ENCODE measurements at places on chromosomes 3 and 15.

- DNase-seq, result no peak
Observed at GRCh38 chr3:37729119-37729518, 132.6 kb upstream of the CTDSPL start.

DNA sequence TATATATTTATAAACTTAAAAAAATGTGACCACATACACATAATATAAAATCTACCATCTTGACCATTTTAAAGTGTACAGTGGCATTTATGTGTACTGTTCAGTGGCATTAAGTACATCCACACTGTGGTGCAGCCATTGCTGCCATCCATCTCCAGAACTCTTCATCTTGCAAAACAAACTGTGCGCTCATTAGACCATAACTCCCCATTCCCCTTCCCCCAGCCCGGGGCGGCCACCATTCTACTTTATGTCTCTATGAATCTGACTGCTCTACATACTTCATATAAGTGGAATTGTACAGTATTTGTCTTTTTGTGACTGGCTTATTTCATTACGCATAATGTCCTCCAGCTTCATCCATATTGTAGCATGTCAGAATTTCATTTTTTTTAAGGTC, 47.8 kb downstream of the CTXND1 start:
- DNase-seq, result no peak

DNA sequence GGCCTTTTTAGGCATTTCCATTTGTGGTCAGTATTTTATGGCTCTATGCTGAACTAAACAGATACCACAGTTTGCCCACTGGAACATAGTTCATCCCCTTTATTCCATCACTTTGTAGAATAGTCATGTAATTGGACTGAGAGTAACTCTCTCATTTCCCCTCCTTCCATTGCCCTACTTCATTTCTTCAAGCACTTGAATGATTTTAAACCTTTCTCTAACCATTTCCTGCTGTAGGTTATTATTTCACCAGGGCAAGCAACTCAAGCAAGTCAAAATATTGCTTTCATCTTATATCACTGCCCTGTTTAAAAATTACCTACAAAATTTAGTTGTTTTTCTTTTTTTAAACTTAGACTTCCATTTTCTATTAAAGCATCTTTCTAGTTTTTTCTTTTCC, 177.0 kb downstream of the RAP2B start:
- no peak for DNase-seq

DNA sequence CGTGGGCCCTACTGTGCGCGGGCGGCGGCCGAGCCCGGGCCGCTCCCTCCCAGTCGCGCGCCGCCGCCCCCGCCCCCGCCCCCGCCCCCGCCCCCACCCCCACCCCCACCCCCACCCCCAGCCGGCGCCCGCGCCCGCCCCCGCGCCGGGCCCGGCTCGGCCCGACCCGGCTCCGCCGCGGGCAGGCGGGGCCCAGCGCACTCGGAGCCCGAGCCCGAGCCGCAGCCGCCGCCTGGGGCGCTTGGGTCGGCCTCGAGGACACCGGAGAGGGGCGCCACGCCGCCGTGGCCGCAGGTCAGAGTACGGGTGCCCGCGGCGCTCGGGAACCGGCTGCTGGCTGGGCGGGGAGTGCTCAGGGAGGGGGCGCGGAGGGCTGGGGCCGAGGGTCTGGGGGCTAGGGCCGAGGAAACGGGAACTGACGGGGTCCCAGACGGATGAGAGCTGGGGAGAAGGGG, 1.1 kb upstream of the PPARG start:
- no peak for DNase-seq

DNA sequence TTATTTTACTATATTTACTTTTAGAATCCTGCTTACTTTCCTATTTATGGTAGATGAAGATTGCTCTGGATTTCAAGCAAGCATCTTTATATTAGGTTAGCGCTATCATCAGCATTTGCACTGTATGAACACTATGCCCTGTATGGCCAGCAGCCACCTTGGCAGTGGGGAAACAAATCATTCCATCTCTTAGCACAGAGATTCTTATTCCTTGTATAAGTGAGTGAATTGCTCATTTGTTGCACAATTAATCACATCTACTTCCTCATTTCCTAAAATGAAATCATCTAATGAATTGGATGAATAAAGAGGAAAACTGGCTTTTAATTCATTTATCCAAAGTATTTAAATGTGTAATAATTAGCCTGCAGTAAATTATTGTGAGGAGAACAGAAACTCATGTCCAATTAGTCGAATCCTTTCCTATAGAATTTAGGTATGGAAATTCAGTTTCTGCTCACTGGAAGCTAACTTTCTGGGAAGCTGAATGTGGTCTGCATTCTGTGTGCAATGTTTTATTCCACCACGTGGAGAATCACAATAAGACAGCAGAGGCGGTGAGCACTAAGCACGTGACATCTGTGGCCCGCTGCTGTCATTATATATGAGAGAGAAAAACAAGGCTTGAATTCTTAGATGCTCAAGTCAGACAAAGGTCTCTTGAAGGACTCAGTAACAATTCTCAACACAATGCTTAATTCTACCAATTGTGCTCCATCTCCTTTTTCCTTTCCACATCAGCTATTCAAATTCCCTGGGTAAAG, 93.4 kb downstream of the PEX5L start:
- DNase-seq, result no peak

- no peak for DNase-seq
Observed at GRCh38 chr3:128352326-128352725, 114.4 kb downstream of the DNAJB8 start.

DNA sequence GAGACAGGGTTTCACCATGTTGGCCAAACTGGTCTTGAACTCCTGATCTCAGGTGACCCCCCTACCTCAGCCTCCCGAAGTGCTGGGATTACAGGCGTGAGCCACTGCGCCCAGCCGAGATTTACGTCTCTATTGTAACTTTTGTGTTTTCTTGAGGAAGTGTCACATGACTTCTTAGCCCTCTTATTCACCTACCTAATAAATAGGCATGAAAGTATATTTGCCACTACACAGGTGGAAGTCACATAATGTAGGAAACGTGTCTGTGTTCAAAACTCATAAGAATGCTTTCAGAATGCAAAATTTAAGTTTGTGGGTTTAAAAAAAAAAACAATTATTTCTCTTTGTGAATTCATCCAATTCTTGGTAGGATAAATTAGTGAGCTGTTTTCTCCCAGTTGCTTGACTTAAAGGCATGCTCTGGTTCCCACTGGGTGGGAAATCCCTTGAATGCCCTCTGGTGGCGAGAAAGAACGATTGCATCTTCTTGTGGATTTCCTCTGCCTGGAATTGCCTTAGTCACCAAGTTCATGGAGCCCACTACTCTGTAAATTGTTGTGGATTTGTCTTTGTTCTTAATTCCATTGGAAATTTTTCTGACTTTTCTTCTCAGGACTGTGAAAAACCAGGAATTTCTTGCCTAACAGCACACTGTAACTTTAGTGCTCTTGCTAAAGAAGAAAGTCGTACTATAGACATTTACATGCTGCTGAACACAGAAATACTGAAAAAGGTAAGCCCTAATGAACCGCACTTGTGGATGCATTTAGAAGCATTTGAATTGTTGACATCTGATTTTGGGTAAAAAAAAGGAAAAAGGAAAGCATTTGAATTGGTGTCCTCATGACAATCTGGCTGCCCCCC, 82.2 kb upstream of the CTDSPL start:
- no peak for DNase-seq

GRCh38 chr3:114829783-114830182, 317.3 kb downstream of the ZBTB20 start:
- DNase-seq, result no peak

DNA sequence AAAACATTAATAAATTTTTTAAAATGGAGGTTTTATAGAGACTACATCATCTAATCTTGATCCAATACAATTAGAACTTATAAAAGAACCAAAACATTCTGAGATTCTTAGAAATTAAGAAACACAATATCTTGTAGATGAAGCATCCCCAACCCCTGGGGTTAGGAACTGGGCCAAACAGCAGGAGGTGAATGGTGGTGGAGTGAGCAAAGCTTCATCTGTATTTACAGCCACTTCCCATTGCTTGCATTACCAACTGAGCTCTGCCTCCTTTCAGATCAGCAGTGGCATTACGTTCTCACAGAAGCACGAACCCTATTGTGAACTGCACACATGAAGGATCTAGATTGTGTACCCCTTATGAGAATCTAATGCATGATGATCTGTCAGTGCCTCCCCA, 36.3 kb downstream of the KNL1 start:
- no peak for DNase-seq

DNA sequence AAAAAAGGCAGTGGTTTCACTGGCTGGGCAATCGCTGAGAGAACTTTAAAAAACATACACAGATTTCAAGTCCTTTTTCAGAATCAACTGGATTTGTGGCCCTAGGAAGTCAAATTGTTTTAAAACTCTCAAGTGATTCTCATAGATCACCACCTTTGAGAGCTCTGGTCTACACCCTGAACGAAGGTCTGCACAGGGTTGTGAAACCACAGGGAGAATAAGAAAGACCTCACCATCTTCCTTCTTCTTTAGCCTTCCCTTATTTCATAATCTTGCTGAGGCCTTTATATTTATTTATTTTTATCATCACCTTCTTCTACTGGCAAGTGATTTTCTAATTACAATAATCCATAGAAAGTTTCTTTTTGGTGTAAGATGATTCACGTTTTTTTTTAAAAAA, 58.1 kb downstream of the FOXP1 start:
- DNase-seq, result no peak

GRCh38 chr15:37783290-37783689, 151.2 kb upstream of the TMCO5A start:
- DNase-seq, result no peak

DNA sequence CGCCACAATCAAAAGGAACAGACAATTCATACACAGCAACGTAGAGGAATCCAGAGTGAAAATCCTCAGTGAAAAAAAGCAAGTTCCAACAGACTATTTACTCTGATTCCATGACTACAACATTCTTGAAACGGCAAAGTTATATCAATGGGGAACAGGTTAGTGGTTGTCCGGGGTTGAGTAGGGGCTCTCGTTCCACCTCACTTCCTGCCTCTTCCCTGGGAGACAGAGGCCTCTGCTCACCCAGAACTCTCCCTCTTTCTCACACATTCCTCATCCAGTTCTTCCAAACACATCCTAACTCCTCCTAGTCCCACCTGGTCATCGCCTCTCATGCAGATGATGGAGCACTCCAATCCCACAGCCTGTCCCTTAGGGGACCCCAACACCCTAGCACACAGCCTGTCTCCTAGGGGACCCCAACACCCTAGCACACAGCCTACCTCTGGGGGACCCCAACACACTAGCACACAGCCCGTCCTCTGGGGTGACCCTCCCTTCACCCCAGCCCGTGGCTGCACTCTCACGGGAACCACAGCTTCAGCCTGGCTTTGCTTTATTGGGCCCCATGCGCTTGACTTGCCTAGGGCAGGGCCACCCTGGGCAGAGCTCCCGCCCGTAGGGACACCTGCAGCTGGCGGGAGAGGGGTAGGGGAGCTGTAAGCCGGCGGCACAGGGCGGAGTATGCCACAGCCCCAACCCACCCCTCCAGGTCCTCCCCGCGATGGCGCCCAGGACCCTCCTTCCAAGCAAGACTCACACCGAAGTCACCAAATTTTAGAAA, 5.2 kb downstream of the OCA2 start:
- DNase-seq, result no peak

GRCh38 chr3:189309400-189309975, 137.7 kb downstream of the TPRG1 start:
- no peak for DNase-seq

DNA sequence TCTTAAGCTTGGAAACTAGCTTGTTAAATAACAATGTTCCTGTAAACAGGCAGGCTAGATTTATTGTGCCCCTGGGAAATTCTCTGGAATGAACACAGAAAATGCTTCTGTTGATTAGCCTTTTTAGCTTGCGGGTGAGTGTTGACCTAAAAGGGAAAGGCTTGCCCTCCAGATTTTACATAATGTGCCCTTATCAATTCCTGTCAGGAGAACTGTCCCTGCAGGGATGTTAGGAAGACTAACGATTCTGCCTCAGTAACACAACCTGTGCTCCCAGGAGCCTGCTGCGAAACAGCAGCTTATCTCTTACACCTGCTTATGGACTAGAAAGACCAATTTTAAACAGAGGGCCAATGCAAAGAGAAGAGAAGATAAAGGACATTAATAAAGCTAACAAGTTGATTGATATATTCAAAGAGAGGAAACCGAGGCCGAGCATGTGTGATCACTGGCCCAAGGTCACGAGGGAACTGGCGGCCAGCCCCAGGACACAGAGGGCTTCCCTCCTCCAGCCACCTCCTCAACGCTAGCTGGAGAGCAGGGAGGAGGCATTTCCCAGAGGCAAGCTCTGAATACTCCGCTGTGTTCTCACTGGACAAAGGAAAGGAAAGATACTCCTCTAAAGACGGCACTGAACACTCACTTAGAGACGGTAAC, 48.4 kb upstream of the TJP1 start:
- no peak for DNase-seq

- DNase-seq, result no peak
Observed at GRCh38 chr3:85783291-85783690, 824.5 kb downstream of the CADM2 start.

- DNase-seq, result no peak
Observed at GRCh38 chr15:63507878-63508818, 3.8 kb downstream of the USP3 start.

GRCh38 chr3:140062461-140062860, 127.5 kb downstream of the CLSTN2 start:
- DNase-seq, result no peak

DNA sequence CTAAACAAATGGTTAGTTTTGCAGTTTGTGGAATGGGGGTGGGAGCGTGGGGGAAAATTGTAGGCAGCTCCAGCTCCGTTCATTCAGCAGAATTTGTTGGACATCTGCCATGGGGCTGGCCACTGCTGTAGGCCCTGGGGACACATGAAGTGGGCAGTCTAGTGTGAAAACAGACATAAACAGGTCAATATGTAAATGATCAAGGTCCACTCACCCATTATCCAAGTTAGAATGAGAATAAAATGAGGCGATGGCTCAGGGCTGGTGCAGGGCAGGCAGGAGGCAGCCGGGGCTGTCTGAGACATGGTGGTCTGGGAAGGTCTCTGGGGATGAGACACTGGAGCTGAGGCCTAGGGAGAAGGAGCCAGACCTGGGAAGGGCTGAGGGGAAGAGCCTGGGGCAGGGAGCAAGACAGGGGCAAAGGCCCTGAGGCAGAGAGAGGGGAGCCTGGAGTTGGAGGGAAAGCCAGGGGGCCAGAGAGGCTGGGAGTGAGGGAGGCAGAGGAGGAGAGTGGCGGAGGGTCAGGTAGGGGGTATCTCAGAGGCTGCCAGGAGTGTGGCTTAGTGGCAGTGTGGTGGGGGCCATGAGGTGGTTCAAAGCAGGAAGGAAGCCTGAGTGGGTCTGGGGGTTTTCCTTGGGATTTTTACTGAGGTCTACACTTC, 6.2 kb upstream of the SLC6A6 start:
- DNase-seq, result no peak

All from stimulated activated CD4-positive, alpha-beta T cell treated with anti-CD3 and anti-CD28 coated beads, TNF-alpha, amount 100 ng/mL, for 1 hour (primary cell).